ENCODE measurements at places on chromosomes 4 and X.
A peak's percentile ranks its signal among the peaks of the same experiment; 100 is the strongest.

- DNase-seq, result no peak
Measured at GRCh38 chr4:126614356-126614855, 1018.4 kb upstream of the INTU start.

- no peak for DNase-seq
Measured at GRCh38 chr4:141541851-141542250, 94.5 kb upstream of the IL15 start.

- DNase-seq, result no peak
Measured at GRCh38 chr4:1500231-1500965, 94.2 kb upstream of the NKX1-1 start.

- no peak for DNase-seq
Measured at GRCh38 chr4:80017125-80017854, 55.7 kb downstream of the ANTXR2 start.

- no peak for DNase-seq
Measured at GRCh38 chrX:123971982-123972381, 10.5 kb downstream of the STAG2 start.

DNA sequence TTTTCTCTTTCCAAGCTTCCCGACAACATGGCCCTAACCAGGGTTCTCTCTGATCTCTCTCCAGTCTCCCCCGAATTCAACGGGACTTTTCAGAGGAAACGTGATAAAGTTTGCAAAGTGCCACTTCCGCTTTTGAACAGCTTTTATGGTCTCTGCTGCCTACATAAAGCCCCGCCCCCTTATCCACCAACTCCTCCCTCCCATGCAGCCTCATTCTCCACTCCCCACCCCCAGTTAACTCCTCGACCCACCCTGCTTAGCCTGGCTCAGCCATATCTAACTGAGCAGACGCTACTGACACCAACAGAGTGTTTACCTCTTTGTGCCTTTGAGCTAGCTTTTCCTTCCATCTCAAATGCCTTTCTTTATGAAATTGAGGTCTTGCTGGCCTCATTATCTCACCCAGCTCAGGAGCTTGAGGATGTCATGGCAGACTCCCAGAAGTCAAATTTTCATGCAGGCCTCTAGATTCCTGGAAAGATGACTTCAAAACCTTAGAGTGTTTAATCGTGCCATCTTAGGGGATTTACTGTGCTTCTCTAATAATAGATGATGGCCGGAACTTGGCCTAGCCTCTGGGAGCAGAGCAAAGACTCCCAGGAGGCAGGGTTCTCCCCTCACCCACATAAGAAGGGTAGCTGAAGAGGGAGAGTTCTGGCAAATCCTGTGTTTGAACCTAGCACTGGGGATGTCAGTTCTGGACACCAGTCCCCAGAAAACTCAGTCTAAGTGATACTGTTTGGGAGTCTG, 606.0 kb downstream of the BCOR start:
- peak; percentile 53 for DNase-seq

DNA sequence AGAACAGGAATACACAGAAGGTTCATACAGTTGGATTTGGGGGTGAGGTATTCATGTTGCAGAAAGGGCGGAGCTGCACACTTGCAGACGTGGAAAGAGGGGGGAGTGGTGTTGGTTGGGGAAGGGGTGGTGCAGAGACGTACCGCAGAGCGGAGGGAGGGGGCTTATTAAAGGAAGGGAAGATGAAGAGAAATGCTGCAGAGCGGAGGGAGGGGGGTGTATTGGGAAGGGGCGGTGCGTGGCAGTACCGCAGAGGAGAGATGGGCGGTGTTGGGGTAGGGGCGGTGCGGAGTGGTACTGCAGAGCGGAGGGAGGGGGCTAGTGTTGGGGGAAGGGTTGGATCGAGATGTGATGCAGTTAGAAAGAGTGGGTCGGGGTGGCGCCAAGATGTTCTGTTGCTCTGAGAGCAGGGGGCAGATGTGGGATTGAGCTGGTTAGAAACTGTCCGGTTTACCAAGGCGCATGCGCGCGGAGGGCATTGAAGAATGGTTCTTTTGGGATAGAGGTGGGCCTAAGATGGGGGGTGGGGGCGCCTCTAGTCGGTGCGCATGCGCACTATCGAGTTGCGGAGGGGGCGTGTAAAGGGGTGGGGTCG, 900 bp downstream of the TRO start:
- peak; percentile 72 for DNase-seq

DNA sequence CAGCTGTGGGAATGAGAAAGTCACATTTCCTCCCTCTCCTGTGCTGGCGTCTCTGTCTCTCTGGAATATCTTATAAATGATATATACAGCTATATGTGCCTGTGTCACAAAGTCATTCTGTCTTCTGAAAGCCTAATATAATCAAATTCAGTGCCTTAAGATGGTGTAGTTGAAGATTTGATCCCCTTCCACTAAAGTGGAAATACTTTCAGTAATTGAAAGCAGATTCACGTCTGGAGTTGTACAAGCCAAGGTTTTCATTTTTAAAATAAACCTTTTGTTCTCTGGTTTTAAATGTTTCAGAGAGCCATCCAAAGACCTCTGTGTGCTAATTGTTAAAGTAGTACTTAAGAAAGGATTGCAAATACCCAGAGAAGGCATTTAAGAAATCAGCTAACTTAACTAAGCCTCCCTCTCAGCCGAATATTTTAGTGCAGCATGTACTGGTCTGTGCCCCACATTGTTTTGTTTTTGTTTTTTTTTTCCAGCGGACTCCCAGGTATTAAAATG, 206.8 kb downstream of the TENM3 start:
- DNase-seq, result no peak

DNA sequence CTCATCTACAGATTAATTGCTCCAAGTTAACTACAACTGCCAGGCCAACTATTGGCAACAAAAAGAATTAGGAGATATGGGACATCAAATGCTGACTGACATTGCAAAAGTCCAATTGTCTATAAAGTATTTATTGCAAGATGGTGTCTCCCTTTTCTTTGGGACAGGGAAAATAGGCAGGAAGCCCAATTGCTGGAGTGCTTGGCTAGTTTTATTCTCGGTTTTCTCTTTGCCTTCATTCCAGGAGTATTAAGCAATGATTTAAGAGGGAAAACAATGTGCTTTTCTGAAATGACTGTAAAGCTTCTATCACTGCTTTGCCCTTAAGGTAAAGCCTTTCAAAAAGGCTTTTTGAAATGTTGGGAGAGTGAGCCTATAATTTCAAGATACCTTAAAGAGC, 62.8 kb upstream of the DIAPH2 start:
- DNase-seq, result no peak

DNA sequence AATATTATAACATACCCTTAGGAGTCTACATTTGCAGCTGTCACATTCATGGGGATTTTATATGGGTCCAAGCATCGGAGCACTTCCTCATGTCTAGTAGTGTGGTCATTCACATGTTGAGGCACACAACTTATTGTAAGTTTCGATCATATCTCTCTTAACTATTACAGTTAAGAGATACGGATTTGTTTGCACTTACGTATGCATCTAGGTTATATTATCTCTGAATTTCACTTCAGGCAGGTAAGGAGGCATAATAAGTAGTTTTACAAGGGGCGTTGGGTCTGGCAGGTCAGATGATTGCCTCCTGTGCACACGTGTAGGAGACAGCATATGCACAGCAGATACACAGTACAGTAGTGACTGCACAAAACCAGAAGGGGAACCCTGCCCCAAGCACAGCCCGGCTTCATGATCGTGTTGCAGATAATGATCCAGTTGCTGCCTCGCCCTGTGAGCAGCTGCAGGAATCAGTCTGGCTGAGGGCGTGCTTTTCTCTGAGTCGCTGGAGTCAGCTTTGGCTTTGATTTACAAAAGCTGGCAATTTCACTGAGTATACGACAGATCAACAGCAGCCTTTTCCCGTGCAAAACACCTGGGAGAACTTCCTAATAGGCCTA, 302.9 kb upstream of the GATB start:
- DNase-seq, result peak; percentile 31

GRCh38 chrX:68640661-68641060, 6.8 kb upstream of the STARD8 start:
- DNase-seq, result no peak

DNA sequence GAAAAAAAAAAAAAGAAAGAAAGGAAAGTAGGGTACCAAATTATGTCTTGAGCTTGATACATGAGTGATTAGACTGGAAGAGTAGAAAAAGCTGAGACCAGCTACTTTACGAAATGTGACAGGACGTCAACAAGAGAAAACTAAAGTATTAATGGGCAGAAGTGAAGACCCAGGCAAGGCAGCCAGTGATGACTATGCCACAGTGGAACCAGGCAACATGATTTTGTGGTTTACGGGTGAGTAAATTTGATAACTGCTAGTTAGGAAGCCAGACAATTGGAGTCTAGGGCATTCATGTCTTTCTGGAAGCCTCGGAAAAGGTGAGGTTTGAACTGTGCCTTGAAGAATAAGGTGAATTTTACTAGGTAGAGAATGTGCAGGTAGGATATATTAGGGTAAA, 326.4 kb downstream of the TENM3 start:
- no peak for DNase-seq

- DNase-seq, result no peak
Measured at GRCh38 chr4:74546057-74546456, 101.1 kb downstream of the AREG start.

GRCh38 chrX:23898412-23898959, 9.3 kb downstream of the APOO start:
- no peak for DNase-seq

DNA sequence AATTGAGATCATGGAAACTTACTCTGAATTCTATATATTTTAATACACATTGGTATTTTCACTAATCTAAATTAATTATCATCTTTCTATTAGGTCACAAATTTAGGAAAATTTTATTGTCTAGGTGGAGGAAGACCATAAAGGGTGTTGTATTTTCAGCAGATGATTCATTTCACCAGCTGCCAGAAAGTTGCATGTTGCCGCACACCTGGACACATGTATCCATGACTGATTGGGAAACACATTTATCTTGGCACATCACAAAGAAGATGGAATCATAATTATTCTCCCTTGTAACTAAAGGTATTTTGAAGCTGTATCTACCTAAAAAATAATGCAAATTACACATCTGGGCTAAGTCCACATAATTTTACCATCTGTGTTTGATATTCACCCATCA, 33.1 kb downstream of the SLC7A11 start:
- DNase-seq, result no peak

DNA sequence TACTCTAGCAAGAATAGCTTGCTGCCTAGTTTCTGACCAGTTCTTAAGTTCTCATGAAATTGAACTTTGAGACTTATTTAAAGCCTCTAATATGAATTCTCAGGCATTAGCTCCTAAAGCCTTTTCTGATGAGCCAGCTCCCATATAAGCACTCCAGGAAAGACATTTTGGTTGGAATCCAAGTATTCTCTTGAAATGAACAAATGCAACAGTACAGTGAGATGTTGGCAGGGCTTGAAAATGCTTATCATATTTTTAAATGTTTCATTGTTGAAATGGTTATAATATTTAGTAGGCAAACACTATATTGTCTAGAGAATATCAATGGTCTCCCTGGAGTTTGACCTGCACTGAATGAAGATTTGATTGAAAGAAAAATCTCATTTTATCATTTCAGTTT, 240.3 kb downstream of the ANK2 start:
- no peak for DNase-seq

DNA sequence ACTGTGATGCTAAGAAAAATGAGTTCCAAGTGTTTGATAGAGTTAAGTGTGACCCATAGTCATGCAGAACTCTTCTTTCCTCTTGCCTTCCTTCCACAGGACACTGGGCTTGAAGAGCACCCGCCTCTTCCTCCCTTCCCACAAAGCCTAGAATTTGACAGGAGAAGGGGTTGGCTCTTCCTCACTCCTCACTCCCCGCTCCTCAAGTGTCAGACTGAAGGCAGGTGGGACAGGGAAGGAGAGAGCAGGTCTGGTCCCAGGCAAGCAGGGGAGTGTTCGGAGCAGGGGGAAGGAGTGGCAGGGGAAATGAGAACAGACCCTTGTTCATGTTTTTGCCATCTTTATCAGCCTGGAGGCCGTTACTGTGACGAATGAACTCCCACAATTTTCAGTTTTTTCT, 10.7 kb downstream of the MAGED2 start:
- DNase-seq, result no peak

- no peak for DNase-seq
Measured at GRCh38 chrX:146259207-146259606, 441.6 kb downstream of the SLITRK2 start.

DNA sequence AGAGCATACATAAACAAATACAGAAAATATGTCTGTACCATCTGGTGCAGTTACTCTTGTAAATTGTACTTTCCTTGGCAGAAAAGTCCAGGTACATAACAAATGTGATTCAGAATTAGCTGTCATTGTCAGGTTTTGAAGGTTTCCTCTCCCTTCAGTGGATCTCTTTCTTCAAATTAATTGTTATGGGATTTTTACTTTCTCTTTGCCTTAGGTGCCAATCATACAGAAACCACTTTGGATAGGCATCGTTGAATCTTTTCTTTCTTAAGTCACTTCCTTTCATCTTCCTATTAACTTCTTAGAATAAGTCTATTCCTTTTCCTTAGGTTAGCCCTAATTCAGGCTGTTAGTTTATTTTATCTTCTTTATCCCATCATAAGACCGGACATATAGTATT, 1992.1 kb upstream of the IGFBP7 start:
- DNase-seq, result no peak

DNA sequence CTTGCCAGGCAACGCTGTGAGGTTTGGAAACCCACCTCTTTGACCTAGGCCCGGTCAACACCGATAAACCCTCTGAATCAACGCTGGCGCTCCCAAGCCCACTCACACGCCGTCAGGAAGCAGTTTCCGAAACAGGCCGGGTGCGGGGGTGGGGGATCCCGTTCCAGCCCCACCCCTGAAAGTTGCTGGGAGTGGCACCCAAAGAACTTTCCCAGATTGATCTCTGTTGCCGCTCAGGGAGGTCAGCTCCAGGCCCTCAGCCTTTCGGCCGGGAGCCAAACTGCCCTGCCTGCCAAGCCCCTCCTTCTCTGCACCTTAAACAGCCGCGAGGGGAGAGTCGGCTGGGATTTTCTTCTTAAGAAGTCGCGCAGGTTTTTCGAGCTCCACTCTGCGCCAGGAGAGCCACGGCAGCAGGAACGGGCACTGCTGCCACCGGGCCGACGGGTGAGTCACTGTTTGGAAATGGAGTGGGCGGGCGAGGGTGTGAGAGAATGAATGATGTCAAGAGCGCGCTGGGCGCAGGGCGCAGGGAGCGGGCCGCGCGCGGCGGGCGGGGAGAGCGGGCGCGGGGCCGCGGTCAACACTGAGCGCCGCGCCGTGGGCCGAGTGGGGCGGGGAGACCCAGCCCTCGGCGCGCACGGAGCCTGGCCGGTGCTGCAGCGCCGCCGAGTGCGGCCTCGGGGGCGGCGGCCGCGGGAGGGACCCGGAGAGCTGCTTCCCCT, at the start of gene SGMS2:
SGMS2 (plus strand) TSS at position 583 of the 722 bp plus-strand sequence. CDS start 70,622 bp downstream, outside the sequence.
- DNase-seq, result peak; percentile 84
